ENCODE measurements at places on chromosomes 4 and X.

- no peak for DNase-seq
Observed at GRCh38 chrX:17922303-17922702, 61.2 kb upstream of the RAI2 start.

GRCh38 chrX:21735038-21735767 is 22.7 kb downstream of the SMPX start:
- no peak for DNase-seq

- DNase-seq: no peak
Observed at GRCh38 chrX:42465821-42466220, 312.1 kb downstream of the PPP1R2C start.

- DNase-seq: no peak
Observed at GRCh38 chr4:20901851-20902250, 201.6 kb downstream of the PACRGL start.

DNA sequence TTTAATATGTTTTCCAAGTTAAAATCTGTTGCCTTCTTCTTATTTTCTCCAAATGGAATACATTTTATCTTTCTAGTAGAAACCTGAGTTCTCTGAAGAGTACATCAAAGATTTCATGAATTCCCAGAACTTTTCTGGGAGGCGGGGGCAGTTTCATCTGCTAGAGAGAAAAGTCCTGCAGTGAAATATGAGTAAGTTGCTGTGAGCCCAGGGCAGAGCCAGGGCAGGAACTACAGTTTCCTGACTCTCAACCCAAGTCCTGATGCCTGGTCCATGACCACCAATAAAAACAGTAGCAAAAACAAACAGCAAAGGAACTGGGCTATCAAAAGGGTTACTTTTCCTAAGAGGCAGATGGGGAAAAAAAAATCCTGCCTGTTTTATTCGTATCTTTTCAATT is 239.4 kb upstream of the CTSO start:
- no peak for DNase-seq

DNA sequence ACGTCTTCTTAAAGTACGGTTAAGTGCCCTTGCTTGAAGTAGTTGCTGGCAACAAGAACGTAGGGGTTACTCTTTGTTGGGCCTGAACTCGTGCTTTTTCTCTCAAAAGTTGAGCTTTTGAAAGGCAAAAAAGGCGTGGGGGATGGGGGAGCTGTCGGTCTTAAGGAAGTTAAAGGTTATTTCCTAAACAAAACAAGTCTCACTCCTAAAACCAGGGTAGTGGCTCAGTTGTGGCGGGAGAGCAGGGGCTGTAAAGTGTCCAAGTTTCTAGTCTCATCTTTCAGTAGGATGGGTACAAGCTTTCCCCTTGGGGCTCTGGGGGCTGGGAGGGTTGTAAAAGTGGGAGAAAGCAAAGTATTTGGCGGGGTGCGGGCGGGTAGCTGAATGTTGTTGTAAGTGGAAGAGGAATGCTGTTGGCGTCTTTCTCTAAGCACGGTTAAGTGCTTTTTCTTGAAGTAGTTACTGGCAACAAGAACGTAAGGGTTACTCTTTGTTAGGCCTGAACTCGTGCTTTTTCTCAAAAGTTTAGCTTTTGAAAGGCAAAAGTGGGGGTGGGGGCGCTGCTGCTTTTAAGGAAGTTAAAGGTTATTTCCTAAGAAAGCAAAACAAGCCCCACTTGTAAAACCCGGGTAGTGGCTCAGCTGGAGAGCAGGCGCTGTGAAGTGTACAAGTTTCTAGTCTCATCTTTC is 904 bp upstream of the WDR1 start:
- peak; percentile 42 for DNase-seq

DNA sequence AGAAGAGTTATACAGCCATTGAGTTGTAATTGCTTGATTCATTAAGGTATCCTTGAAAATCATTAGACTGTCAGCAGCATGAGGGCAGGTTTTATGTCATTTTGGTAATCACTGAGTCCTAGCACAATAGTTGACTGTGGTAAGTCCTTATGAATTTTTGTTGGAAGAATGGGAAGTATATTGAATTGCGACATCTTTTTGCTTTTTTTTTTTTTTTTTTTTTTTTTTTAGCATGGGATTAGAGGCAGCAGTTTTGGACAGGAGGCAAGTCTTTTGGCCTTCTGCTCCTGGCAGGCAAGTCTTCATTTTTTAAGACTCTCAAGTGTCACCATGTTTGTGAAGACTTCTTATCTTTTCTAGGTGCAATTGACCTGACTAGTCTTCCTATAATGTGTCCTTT is 29.7 kb downstream of the PRRG1 start:
- no peak for DNase-seq

- DNase-seq: no peak
Observed at GRCh38 chr4:107133965-107134653, 98.0 kb upstream of the DKK2 start.

DNA sequence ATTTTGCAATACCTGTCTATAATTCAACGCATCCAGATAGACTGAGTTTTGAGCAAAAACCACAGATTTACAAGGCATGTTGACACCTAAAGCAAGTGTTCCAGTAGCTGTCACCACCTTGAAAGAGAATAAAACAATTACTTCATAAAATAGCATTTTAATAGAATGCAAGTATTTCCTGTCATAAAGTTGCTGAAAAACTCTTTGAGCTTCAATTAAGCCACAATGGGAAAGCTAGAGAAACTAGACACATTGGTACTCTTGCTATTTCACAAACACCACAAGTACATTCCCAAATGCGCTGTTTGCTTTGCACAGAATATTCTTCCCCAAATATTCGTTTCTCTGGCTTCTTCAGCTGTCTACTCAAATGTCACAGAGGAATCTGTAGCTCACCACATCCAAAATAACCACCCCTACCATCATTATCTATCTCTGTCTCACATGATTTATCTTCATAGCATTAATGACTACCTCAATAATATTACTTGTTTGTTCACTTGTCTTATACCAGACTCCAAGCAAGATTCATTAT is 70.3 kb downstream of the DDX60 start:
- DNase-seq: no peak

DNA sequence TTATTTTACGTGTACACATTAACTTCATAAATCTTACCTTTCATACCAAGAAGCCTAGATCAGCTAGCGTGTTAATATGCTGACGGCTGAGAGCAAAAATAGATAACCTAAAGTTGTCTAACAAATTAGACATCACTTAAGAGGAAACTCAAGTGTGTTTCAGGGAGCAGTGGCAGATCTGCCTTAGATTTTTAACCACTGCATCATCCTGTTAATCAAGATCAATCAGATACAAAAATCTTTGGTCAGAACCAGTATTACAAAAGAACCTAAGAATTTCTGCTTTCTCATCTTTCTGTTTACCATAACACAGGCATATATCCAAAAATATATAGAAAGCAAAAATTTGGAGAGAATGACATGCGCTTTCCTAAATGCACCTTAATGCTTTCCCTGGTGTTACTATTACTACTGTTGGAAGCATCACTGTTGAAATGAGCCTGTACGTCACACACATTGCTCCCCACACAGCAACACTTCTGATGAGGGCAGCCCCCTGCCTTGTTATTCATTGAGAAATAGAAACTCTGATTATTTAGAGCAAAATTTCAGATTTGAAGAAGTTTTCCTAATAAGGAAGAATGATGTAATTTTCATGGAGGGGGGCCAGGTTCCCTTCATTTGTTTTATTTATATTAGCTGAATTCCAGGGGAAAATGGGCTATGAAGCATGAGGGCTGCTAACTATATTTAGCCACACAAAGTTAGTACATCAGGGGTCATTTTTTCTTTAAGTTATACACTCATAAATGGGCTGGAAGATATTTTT is 152.3 kb downstream of the CBR4 start:
- no peak for DNase-seq

GRCh38 chrX:9955506-9955905 is 11.7 kb upstream of the CLDN34 start:
- DNase-seq: no peak

- no peak for DNase-seq
Observed at GRCh38 chr4:80878218-80878617, 152.3 kb upstream of the BMP3 start.

DNA sequence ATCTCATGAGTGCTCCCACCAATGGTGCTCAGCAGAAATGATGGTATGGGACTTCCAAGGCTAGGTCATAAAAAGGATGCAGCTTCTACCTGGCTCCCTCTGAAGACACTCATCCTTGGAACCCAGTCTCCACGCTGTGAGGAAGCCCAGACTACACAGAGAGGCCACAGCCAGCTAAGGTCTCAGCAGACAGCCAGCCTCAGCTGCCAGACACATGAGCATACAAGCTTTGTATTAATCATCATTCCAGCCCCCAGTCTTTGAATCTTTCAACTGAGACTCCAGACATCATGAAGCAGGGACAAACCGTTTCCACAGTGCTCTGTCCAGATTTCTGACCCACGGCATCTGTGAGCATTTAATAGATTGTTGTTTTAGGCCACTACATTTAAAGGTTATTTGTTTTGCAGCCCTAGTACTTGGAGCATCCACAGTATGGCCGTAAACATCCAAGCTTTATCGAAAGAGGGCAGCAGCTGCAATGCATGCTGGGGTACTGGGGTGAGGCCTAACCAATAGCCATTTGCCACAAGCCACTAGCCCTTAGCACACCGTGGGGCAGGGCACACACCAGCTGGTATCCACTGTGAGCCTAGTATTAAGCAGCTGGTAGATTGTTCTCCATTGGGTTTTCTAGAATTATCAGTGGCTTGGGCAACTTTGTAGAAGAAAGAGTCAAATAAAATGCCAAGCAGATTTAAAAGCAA is 449.1 kb downstream of the BCOR start:
- no peak for DNase-seq

DNA sequence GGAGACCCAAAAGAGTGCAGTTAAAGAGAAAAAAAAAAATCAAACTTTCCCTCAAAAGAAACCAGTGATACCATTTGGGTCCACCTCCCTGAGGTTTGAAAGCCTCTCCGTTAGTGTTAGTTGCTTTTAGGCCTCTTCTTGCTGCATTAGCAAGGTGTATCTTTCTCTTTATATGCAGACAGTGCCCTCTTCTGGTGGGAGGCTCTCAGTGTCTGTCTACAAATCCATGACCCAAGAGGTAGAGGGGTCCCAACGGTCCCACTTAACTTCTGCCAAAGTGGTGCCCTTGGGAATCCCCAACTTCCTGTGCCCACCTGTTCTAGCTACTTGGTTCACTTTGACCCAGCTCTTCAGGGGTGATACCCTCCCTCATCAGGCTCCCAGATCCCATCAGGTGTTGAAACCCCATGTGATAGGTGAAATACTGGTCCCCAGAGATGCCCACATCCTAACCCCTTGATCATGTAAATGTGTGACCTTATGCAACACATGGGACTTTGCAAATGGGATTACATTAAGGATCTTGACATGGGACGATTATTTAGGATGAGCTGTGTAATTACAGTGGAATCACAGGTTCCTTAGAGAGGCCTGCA is 63.7 kb upstream of the CD99 start:
- DNase-seq: no peak

DNA sequence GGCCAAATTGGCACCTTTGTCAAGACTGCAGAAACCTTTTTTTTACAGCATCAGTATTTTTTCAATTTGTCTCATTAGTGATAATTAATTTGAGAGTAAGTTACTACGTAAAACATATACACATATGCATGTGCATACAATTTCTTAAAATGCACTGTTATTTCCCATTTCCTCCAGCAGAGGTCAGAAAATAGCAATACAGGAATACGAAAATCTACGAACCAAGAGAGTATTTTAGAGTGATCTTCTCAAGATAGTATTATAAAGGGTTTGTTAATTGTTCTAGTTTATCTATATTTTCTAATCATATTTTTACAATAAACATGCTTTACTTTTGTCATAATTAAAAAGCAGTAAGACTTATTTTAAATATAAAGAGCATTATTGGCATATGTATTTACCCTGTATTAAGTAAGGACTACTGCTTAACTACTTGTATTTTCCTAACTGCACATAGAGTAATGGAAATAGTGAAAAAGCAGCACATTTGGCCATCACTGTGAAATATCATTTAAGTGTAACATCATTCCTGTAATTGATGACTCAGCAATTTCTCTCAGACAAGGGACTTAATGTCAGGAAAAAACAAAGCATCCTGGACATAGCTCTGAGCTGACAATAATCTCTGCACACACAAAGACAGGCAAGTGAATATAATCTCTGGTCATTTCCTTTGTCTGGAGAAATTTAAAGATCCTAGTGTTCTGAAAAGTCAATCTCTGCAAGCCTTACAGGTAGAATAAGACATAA is 45.6 kb downstream of the MAOB start:
- peak; percentile 46 for DNase-seq

GRCh38 chr4:84750260-84750959 is 167.5 kb downstream of the CDS1 start:
- DNase-seq: peak; percentile 45

DNA sequence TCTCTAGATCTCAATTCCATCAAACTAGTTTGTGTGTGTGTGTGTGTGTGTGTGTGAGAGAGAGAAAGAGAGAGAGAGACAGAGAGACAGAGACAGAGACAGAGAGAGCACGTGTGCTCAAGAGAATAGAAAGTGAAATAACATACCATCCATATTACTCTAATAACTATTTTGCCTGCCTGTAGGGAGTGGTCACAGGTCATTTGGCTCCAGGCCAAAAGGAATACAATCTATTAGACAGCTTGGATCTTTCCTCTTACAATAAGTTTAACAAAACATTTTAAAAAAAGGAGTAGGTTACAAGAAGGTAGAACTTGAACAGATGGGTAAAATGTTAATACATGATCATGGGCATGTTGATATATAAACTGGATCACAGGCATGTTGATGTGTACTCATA is 76.2 kb downstream of the COL4A6 start:
- no peak for DNase-seq

GRCh38 chr4:99811850-99812249 is 4.8 kb upstream of the DAPP1 start:
- DNase-seq: no peak

GRCh38 chr4:178480881-178481280 is 1038.6 kb upstream of the AGA start:
- DNase-seq: no peak

DNA sequence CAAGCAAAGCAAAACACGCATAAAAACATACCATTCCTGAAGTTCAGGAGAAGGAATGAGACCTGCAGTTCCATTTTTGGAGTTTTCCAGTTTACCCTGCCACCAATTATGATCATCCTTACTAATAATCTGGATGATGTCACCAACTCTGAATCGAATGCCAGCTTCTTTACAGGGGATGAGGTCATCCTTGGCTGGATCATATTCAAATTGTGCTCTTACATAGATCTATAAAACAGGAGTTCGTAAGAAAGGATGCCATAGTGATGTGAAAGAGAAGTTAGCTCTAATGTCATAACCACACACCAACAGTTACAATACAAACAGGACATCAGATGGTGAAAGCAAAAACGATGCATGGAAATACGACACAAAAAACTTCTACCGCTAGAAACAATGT is 106.5 kb downstream of the NYX start:
- DNase-seq: no peak

GRCh38 chrX:136546371-136546781 is 14.4 kb downstream of the VGLL1 start:
- DNase-seq: no peak

DNA sequence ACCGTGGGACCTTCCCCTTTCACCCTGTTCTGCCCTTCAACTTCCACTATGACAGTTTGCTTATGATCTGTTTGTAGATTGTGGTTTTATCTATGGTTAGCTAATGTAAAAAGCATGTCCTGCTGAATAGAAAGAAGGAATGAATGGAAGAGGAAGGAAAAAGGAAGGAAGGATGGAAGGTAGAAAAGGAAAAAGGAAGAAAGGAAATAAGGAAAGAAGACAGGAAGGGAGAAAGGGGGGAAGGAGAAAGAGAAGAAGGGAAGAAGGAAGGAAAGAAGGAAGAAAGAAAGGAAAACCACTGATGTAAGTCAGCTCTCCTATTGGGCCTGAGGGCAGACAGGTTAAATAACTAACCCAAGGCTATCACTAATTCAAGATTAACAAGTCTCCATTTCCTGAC is 319.1 kb upstream of the KLF3 start:
- no peak for DNase-seq

All from NCI-H446 (cell line).